ENCODE measurements at places on chromosomes 7 and 10.

DNA sequence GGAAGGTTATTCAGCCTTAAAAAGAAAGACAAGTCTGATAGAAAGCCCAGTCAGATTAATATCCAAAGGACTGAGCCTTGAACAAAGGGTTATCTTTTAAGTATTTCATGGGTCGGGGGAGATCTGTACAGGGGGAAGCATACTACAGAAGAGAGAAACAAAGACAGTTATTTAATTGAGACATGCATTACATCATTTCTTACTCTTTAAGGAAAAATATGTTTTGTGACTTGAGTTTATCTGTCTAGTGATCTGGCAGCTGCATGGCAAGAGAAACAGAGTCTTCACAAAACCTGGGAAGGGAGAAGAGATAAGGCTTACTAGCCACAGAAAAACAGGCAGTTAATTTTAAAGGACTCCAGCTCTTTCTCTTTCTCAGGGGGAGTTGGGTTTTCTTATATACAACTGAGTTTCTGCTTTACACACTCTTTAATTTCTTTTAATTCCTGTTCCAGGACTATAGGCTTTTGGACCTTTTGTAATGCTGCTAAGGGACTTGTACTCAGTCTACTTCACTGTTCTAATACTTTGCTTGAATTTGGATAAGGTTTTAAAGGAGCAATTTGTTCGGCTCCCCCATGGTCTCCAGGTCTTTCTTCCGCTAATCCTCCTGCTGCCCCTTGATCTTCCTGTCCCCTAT is 20.9 kb upstream of the CYP3A43 start:
- no peak for DNase-seq

GRCh38 chr7:109641445-109641844 is 1071.8 kb downstream of the DNAJB9 start:
- DNase-seq = no peak

DNA sequence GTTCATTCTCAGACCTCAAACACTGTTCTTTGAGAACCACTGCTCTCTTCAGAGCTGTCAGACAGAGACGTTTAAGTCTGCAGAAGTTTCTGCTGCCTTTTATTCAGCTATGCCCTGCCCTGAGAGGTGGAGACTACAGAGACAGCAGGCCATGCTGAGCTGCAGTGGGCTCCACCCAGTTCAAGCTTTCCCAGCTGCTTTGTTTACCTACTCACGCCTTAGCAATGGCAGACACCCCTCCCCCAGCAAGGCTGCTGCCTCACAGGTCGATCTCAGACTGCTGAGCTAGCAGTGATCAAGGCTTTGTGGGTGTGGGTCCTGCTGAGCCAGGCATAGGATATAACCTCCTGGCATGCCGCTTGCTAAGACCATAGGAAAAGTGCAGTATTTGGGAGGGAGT is 80.5 kb upstream of the CYP2C9 start:
- no peak for DNase-seq

DNA sequence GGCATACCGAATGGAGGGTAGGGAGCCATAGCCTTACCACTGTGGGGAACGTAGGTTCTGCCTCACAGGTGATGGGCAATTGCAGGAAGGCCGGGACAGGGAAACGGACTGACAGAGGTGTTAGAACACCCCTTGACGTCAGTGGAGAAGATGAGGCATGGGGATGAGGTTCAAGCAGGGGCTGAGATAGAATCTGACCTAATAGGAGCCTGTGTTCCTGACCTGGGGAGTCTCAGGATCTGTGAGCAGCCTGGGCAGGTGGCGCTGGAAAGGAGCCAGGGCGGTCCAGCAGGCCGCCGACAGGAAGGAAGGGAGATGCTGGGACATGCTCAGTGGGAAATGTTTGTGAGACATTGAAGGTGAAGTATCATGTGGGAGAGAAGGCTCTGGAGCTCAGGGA is 109.4 kb downstream of the WDFY4 start:
- DNase-seq = no peak

DNA sequence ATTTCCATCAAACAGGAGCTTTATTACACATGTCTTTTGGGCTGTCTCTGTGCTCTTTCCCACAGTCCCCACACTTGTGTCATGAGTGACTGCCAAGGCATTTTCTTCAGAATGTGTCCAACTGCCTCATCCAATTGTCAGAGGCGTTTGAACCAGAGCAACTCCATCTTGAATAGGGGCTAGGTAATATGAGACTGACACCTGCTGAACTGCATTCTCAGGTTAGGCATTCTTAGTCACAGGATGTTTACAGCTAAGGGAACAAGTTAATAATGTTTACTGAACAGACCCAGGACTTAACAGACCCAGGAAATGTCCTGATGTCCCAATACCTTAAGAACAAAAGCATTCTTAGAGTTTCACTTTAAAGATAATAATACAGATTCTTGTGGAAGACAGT is 595.5 kb downstream of the REEP3 start:
- DNase-seq = no peak
